ENCODE measurements at places on chromosomes 12 and 14. TPM values are rescaled to one million over a fixed set of nuclear protein-coding genes. Genes with fewer than 3 reads are reported as not detected.

The PPP2R5C gene
- 69.1 TPM for total RNA-seq

The FGF23 gene
- not detected for total RNA-seq

The TAS2R14 gene
- total RNA-seq = 0.68 TPM

The NELL2 gene
- not detected for total RNA-seq

The OR4K13 gene
- not detected for total RNA-seq

The CMTM5 gene
- total RNA-seq = not detected

Measured in A549 treated with Hydrocortisone at 1 μM for 4 hours (cell line).